ENCODE measurements at places on chromosomes 4 and X. TPM values are rescaled to one million over a fixed set of nuclear protein-coding genes. Genes with fewer than 3 reads are reported as not detected.

DNA sequence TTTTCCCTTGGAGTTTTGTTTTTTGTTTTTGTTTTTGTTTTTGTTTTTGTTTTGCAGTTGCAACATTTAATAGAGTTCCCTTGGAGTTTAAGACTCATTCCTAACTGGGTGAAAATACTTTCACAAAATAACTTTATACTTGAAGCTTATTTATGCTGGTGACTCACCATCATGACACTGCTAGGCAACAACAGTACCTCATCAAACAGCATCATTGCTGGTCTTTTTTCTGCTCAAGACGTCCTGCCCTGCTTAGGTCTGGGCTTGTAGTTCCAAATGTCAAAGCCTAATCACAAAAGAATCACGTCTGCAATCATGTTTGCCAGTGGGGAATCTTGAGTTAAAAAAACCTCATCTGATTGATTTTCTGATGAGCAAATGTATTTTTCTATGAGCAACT, 105.7 kb upstream of the PRPS2 start:
- DNase-seq = no peak
- H3K4me3 ChIP-seq = no peak overlapping the region
- H3K27ac ChIP-seq = no peak overlapping the region
- no peaks in the 10 kb centered on the region for H3K4me1 ChIP-seq

DNA sequence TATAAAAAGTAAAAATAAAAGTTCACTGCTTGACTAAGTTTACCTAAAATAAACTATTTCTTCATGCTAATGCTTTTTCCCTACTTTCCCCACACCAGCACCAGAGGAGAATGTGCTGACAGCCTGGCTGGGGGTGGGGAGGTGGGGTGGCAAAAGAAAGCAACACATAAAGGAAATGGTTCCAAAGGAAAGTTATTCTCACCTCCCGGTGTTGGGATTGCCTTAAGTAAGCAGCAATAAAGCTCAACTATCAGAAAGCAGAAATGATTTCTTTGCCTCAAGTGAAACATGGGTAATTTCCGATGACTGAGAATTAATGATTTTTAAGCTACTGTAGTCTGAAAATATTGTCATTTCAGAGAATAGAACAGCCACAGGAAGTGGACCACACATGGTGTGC, 84.5 kb upstream of the DKK2 start:
- peaks cover 2% of the 10 kb centered on the region for H3K27me3 ChIP-seq
- H3K27ac ChIP-seq = no peak overlapping the region
- H3K4me3 ChIP-seq = no peak overlapping the region
- no peaks in the 10 kb centered on the region for H3K4me1 ChIP-seq
- H3K36me3 ChIP-seq = no peaks in the 10 kb centered on the region
- DNase-seq = no peak

DNA sequence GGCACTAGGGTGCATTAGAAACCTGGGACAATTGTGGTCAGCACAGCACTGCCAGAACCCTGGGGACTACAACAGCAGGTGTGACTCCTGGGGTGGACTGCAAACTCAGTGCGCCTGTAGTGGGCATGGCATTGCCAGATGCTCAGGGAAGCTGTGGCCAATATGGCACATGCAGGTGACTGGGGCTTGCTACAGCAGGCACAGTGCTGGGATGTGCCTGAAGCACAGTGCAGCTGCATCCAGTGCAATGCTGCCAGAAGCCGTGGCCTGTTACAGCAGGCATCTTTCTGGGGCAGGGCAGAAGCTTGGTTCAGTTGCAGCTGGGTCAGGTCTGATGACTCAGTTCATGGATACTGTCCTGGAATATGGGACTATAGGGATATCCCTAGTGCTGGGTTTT, 445.8 kb downstream of the CCSER1 start:
- H3K27me3 ChIP-seq = no peaks in the 10 kb centered on the region
- H3K27ac ChIP-seq = no peak overlapping the region
- DNase-seq = no peak

DNA sequence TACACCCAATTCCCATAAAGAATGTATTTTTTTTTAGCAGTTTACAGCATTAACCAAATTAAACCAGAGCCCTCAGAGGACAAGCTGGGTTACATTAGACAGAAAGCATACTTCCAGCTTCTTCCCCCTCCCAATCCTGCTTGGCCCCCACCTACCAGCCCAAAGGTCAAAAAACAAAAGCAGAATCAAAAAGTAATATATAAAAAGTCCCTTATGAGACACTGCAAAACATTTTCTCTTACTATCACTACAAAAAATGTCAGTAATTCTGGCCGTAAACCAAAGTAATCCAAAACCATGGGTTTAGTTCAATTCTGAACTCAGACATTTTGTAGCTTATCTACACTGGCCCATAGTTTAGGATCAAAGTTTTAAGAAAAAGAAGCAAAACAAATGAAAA, 38.0 kb downstream of the APBB2 start:
- no peaks in the 10 kb centered on the region for H3K27me3 ChIP-seq
- H3K4me3 ChIP-seq = no peak overlapping the region
- DNase-seq = no peak
- no peaks in the 10 kb centered on the region for H3K4me1 ChIP-seq
- no peaks in the 10 kb centered on the region for H3K36me3 ChIP-seq

Gene TMEM35A
- 0.15 TPM for polyA plus RNA-seq

- H3K4me3 ChIP-seq = no peak overlapping the region
- H3K27me3 ChIP-seq = no peaks in the 10 kb centered on the region
- no peaks in the 10 kb centered on the region for H3K4me1 ChIP-seq
- H3K27ac ChIP-seq = no peak overlapping the region
- no peaks in the 10 kb centered on the region for H3K36me3 ChIP-seq
Observed at GRCh38 chr4:188377816-188378215, 238.6 kb downstream of the TRIML1 start.

Gene XK
- not detected for polyA plus RNA-seq

Gene PABPC5
- not detected for polyA plus RNA-seq

- DNase-seq = no peak
- no peaks in the 10 kb centered on the region for H3K36me3 ChIP-seq
- H3K27me3 ChIP-seq = no peaks in the 10 kb centered on the region
- no peaks in the 10 kb centered on the region for H3K4me1 ChIP-seq
- no peak overlapping the region for H3K4me3 ChIP-seq
Observed at GRCh38 chr4:139875411-139875825, 209.8 kb downstream of the MGST2 start.

- H3K27me3 ChIP-seq = no peaks in the 10 kb centered on the region
- H3K4me1 ChIP-seq = no peaks in the 10 kb centered on the region
- H3K36me3 ChIP-seq = no peaks in the 10 kb centered on the region
- no peak for DNase-seq
- H3K4me3 ChIP-seq = no peak overlapping the region
Observed at GRCh38 chr4:85715991-85716737, 241.2 kb downstream of the ARHGAP24 start.

GRCh38 chr4:108255203-108255747, 86.5 kb upstream of the LEF1 start:
- DNase-seq = no peak
- no peaks in the 10 kb centered on the region for H3K4me1 ChIP-seq
- no peak overlapping the region for H3K4me3 ChIP-seq
- no peak overlapping the region for H3K27ac ChIP-seq
- no peaks in the 10 kb centered on the region for H3K36me3 ChIP-seq

- H3K27ac ChIP-seq = no peak overlapping the region
- no peak overlapping the region for H3K4me3 ChIP-seq
- no peak for DNase-seq
Observed at GRCh38 chrX:121084903-121085611, 37.6 kb downstream of the GLUD2 start.

DNA sequence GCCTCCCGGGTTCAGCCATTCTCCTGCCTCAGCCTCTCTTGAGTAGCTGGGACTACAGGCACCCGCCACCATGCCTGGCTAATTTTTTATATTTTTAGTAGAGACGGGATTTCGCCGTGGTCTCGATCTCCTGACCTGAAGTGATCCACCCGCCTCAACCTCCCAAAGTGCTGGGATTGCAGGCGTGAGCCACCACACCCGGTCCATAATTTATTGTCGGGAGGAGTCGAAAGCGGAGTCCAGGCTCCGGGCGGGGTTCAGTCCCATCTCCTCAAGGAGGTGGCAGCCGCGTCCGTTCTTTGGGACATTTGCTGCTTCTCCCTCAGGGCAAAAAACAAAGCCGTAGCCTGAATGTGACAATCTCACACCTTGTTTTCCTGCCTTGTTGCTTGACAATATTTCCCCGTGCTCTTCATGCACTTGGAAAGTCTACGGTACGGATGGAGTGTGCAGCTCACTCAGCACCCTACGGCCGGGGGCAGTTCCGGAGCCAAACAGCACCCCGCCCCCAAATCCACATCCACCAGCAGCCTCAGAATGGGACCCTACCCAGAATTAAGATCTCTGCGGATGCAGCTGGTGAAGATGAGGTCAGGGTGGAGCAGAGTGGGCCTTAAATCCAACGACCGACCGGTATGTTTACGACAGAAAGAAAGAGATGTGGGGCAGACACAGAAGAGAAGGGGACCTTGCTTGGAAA, 9.6 kb downstream of the GTPBP6 start:
- H3K4me3 ChIP-seq = no peak overlapping the region
- no peaks in the 10 kb centered on the region for H3K27me3 ChIP-seq
- H3K36me3 ChIP-seq = peaks cover 8% of the 10 kb centered on the region
- no peaks in the 10 kb centered on the region for H3K4me1 ChIP-seq
- DNase-seq = no peak

GRCh38 chr4:35559559-35560365, 684.6 kb downstream of the ARAP2 start:
- no peaks in the 10 kb centered on the region for H3K27me3 ChIP-seq
- no peak overlapping the region for H3K27ac ChIP-seq
- no peak for DNase-seq
- H3K4me1 ChIP-seq = no peaks in the 10 kb centered on the region
- H3K36me3 ChIP-seq = no peaks in the 10 kb centered on the region

DNA sequence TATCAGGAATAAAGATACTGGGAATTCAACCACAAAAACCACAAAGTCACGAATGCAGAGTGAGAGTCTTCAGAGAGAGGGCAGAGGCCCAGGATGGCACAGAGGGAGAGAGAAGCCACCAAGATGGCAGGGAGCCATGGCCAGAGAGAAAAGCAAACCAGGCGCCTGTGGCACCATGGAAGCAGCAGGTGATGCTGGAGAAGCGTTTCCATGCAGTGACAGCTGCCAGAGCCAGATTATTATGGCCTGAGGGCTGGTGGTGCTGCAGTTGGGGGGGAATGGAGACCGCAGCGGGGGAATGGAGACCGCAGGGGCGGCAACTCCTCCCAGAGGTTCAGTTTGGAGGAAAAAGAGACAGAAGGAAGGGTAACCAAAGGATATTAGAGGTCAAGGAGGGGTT, 5.8 kb downstream of the TAFAZZIN start:
- no peak overlapping the region for H3K27ac ChIP-seq
- H3K27me3 ChIP-seq = no peaks in the 10 kb centered on the region
- H3K4me3 ChIP-seq = no peak overlapping the region
- DNase-seq = no peak

DNA sequence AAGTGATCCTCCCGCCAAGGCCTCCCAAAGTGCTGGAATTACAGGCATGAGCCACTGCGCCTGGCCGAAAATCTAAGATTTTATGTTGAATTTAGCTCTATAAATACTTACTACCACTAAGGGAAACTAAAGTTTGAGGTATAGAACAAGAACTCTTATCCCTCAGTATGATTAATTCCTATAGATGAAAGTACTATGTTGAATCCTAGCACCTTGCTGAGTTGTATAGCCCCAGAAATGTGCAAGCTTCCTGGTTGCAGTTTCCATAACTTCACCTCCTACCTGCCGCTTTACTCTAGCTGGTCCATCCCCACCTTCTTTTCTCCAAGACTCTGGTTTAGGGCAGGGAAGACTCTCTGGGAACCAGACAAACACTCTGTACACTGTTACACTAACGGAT, 11.8 kb upstream of the TSPAN5 start:
- H3K27me3 ChIP-seq = no peaks in the 10 kb centered on the region
- no peaks in the 10 kb centered on the region for H3K36me3 ChIP-seq
- DNase-seq = no peak

GRCh38 chr4:100391086-100391485, 126.7 kb downstream of the EMCN start:
- H3K4me3 ChIP-seq = no peak overlapping the region
- no peaks in the 10 kb centered on the region for H3K27me3 ChIP-seq
- H3K4me1 ChIP-seq = no peaks in the 10 kb centered on the region
- H3K36me3 ChIP-seq = no peaks in the 10 kb centered on the region

Gene CT45A5
- not detected for polyA plus RNA-seq

DNA sequence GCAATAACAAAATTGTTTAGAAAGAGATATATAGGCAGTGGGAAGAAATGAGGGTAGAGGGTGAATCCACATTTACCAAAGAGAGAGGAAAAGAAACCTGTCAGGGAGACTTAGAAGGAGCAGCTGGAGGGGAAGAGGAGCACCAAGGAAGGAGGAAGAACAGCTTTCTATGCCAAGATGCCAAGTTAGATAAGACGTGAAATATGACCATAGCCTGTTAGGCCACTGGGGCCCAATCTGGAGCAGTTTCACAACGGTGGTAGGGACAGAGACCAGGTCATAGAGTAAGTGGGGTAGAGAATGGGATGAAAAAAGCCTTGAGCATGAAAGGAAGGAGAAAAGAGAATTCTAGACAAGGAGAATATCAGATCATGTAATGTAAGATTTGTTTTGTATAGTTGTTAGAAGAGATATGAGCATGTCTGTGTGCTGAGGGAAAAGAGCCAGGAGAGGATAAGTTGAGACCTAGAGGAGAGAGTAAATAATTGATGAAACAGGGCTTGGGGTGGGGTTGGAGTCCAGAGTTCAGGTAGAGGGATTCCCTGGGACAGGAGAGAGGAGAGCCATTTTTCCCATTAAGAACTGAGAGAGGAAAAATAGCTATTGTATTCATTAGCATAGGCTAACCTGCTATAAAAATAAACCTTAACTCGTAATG, 4.4 kb upstream of the SOWAHB start:
- H3K36me3 ChIP-seq = no peaks in the 10 kb centered on the region
- peaks cover 8% of the 10 kb centered on the region for H3K27me3 ChIP-seq
- H3K27ac ChIP-seq = no peak overlapping the region
- no peak for DNase-seq
- H3K4me3 ChIP-seq = no peak overlapping the region

GRCh38 chrX:40174001-40174853, 76.5 kb upstream of the BCOR start:
- no peak for DNase-seq
- H3K36me3 ChIP-seq = no peaks in the 10 kb centered on the region
- peak overlapping the region; percentile 73 for H3K4me3 ChIP-seq
- peaks cover 17% of the 10 kb centered on the region for H3K4me1 ChIP-seq

- no peak overlapping the region for H3K4me3 ChIP-seq
- no peaks in the 10 kb centered on the region for H3K27me3 ChIP-seq
- no peaks in the 10 kb centered on the region for H3K4me1 ChIP-seq
- no peak for DNase-seq
- no peak overlapping the region for H3K27ac ChIP-seq
- H3K36me3 ChIP-seq = no peaks in the 10 kb centered on the region
Observed at GRCh38 chr4:15601862-15602261, 53.3 kb downstream of the FBXL5 start.

GRCh38 chrX:20980426-20980825, 393.8 kb upstream of the CNKSR2 start:
- no peak overlapping the region for H3K4me3 ChIP-seq
- H3K27ac ChIP-seq = no peak overlapping the region
- no peaks in the 10 kb centered on the region for H3K4me1 ChIP-seq
- no peak for DNase-seq

Gene ERCC6L
- 0.49 TPM for polyA plus RNA-seq

Gene HTR2C
- polyA plus RNA-seq = not detected

GRCh38 chr4:54767376-54767775, 109.6 kb downstream of the KIT start:
- no peaks in the 10 kb centered on the region for H3K36me3 ChIP-seq
- no peaks in the 10 kb centered on the region for H3K4me1 ChIP-seq
- H3K27me3 ChIP-seq = no peaks in the 10 kb centered on the region
- H3K4me3 ChIP-seq = no peak overlapping the region

- H3K27ac ChIP-seq = no peak overlapping the region
- H3K27me3 ChIP-seq = no peaks in the 10 kb centered on the region
- DNase-seq = no peak
- peaks cover 8% of the 10 kb centered on the region for H3K4me1 ChIP-seq
Observed at GRCh38 chr4:6273661-6273990, 4.0 kb downstream of the WFS1 start.

Gene NAA11
- not detected for polyA plus RNA-seq

Data from naive thymus-derived CD4-positive, alpha-beta T cell (primary cell).